Activated naive CD8-positive, alpha-beta T cell treated with anti-CD3 and anti-CD28 coated beads for 36 hours (primary cell): ENCODE measurements at places on chromosomes 5 and 9. TPM values are rescaled to one million over a fixed set of nuclear protein-coding genes. Genes with fewer than 3 reads are reported as not detected.

DNA sequence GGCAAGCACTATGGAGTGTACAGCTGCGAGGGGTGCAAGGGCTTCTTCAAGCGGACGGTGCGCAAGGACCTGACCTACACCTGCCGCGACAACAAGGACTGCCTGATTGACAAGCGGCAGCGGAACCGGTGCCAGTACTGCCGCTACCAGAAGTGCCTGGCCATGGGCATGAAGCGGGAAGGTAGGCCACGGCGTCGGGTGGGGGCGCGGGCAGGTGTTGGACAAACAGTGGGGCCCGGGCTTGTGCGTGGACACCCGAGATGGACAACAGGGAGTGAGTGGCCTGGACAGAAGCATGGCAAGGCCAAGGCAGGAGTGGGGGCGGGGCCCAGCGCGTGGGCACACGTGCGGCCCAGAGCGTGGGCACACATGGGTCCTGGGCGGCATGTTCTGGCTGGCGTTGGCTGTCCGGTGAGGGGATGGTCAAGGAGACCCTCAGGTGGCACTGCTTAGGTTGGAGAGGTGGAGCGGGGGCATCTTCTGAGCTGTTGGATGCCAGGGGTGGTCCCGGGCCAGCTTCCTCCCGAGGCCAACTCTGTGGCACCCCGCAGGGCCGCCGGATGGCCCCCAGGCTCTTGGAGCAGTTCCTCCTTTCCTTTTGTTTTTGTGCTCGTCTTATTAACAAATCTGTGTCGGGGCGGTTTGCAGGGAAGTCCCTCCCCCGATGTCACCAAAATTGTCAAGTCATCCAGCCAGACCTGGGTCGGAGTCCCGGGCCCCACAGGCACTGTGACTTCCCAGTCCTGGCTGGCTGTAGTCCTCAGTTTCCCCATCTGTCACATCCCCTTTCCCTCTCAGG, 82.9 kb downstream of the RXRA start:
- peaks cover 8% of the 10 kb centered on the region for H3K27me3 ChIP-seq
- H3K27ac ChIP-seq, result no peak overlapping the region
- peaks cover 24% of the 10 kb centered on the region for H3K4me1 ChIP-seq
- no peaks in the 10 kb centered on the region for H3K36me3 ChIP-seq
- no peak for DNase-seq

GRCh38 chr9:117414906-117415331, at the start of gene ASTN2:
Gene ASTN2, minus strand, starts transcription at chr9:117415057. Its CDS starts 119 bp downstream, at chr9:117414938.
- H3K4me1 ChIP-seq, result no peaks in the 10 kb centered on the region
- no peak for DNase-seq
- no peak within 1 kb of the TSS for H3K4me3 ChIP-seq

DNA sequence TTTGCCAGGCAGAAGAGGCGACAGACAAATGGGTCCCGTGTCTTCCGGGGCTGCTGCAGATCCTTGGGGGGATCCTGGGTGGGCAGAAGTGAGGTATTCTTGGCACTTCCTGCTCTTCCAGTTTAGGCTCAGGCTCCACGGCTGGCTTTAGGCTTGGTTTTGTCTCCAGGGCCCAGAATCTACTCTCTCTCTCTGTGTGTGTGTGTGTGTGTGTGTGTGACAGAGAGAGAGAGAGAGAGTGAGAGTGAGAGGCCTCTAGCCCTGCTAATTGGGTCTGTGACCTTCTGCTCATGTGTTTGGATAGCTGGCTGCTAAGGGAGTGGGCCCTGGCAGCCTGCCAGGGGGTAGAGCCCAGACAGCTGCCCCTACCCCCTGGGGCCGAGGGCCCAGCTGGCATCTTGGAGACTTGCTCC, 39.3 kb downstream of the CRB2 start:
- H3K27ac ChIP-seq, result no peak overlapping the region
- no peaks in the 10 kb centered on the region for H3K4me1 ChIP-seq
- no peak overlapping the region for H3K4me3 ChIP-seq
- H3K36me3 ChIP-seq, result no peaks in the 10 kb centered on the region
- DNase-seq, result no peak

- DNase-seq, result no peak
- no peaks in the 10 kb centered on the region for H3K36me3 ChIP-seq
- H3K4me1 ChIP-seq, result no peaks in the 10 kb centered on the region
- no peaks in the 10 kb centered on the region for H3K27me3 ChIP-seq
- no peak overlapping the region for H3K27ac ChIP-seq
Measured at GRCh38 chr5:26763215-26763614, 275.2 kb downstream of the CDH9 start.

- peaks cover 37% of the 10 kb centered on the region for H3K27me3 ChIP-seq
- no peak overlapping the region for H3K4me3 ChIP-seq
- H3K4me1 ChIP-seq, result peaks cover 3% of the 10 kb centered on the region
Measured at GRCh38 chr5:72093217-72093616, 14.1 kb upstream of the MAP1B start.

DNA sequence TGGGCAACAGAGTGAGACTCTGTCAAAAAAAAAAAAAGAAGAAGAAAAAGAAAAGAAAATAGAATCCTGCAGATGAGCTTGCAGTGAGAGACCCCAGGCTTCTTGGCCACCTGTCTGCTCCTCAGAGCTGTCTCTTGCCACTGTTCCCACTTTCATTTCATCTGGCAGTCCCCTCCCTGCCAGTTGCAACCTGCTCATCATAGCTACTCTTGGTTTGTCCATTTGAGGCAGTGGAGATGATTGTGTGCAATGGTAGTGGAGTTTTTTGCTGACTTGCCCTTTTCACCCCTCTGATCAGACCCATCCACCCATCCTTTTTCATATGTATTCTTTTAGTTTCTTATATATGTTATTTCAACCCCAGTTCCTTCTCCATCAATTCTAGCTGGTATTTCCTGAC, 28.7 kb downstream of the ANKRD33B start:
- H3K4me1 ChIP-seq, result peaks cover 43% of the 10 kb centered on the region
- DNase-seq, result no peak
- H3K27ac ChIP-seq, result no peak overlapping the region
- peaks cover 32% of the 10 kb centered on the region for H3K36me3 ChIP-seq
- no peak overlapping the region for H3K4me3 ChIP-seq

DNA sequence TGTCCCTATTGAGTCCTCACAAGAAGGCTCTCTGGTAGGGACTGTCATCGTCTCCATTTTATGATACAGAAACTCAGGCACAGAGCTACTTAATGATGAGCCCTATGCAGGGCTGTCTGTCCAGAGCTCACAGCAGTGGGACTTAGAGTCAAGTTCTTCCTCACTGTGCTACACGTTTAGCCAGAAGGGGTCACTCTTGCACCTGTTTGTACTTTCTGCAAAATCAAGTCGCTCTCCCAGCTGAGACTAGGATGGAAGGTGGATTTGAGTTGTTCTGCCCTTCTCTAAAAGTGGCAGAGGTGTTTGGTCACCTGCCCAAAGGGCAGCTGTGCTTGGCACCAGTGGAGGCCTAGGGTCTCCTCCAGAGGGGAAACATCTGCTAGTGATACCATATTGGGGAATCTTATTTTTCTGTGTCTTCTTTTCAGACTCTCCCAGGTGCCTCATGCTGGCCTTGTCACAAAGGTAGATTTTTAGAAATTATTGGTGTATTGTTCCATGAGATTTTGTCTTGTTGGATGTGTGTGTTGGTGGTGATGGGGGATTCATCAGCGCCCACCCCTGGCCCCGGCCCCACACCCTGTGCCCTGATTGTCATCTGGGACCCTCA, 104.2 kb downstream of the PPARGC1B start:
- H3K27ac ChIP-seq, result no peak overlapping the region
- H3K27me3 ChIP-seq, result no peaks in the 10 kb centered on the region
- H3K4me1 ChIP-seq, result peaks cover 6% of the 10 kb centered on the region
- H3K4me3 ChIP-seq, result no peak overlapping the region
- peak; percentile 27 for DNase-seq

GRCh38 chr9:100852088-100852487, 176.4 kb upstream of the PLPPR1 start:
- peaks cover 6% of the 10 kb centered on the region for H3K27me3 ChIP-seq
- no peak overlapping the region for H3K27ac ChIP-seq
- H3K4me3 ChIP-seq, result no peak overlapping the region
- no peaks in the 10 kb centered on the region for H3K36me3 ChIP-seq
- DNase-seq, result no peak
- no peaks in the 10 kb centered on the region for H3K4me1 ChIP-seq

DNA sequence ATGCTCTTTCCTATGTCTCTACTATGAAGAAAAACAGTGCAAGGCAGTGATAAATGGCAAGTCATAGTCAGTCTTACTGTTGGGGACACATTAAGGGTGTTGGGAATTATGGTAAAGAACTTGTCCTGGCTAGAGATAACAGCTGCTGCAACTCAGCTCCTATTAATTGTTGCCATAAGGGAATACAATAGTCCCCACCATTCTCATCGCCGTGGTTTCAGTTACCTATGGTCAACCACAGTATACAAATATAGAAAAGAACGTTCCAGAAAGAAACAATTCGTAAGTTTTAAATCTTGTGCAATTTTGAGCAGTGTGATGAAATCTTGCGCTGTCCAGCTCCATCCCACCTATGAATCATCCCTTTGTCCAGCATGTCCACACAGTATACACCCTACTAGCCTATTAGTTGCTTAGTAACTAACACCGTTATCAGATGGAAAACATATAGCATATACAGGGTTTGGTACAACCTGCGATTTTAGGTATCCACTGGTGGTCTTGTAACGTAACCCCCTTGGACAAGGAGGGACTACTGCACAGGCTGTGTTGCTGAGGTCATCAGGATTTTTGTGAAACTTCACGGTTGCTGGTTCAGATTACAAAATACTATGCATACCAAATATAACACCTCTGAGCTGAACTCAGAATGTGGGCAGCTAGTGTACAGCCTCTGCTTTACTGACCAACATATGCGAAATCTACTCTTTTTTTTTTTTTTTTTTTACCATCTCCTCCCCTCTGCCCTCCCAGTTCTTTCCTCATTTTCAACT, 53.5 kb downstream of the ZFR start:
- no peaks in the 10 kb centered on the region for H3K27me3 ChIP-seq
- no peak overlapping the region for H3K4me3 ChIP-seq
- H3K27ac ChIP-seq, result no peak overlapping the region
- no peak for DNase-seq

- peaks cover 7% of the 10 kb centered on the region for H3K4me1 ChIP-seq
- H3K4me3 ChIP-seq, result no peak overlapping the region
- no peaks in the 10 kb centered on the region for H3K27me3 ChIP-seq
- no peak for DNase-seq
- no peak overlapping the region for H3K27ac ChIP-seq
Measured at GRCh38 chr5:126947146-126948010, 83.0 kb downstream of the MARCHF3 start.

- H3K4me1 ChIP-seq, result peaks cover 23% of the 10 kb centered on the region
- H3K4me3 ChIP-seq, result no peak overlapping the region
- peaks cover 7% of the 10 kb centered on the region for H3K36me3 ChIP-seq
- no peak for DNase-seq
Measured at GRCh38 chr5:141649056-141649688, 2.0 kb downstream of the FCHSD1 start.

DNA sequence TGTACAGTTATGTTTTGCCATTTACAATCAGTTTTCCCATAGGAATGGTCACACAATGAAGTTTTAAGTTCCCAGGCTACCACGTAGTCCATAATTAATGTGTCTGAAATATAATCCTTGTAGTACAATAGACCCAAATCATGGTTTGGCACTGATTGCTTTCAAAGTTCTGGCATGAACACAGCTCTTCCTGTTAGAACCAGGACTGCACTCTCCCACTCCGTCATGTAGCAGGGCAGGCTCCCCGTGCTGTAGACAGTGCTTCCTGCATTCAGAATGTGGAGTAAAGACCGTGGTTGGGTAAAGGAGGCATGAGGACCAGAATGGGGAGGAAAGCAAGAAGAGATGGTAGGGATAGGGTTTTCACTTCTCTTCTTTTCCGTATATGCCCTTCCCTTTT, 4.0 kb downstream of the SEC61B start:
- H3K27ac ChIP-seq, result no peak overlapping the region
- H3K36me3 ChIP-seq, result peaks cover 33% of the 10 kb centered on the region
- H3K4me1 ChIP-seq, result peaks cover 32% of the 10 kb centered on the region
- H3K27me3 ChIP-seq, result no peaks in the 10 kb centered on the region
- H3K4me3 ChIP-seq, result no peak overlapping the region

GRCh38 chr5:160799184-160799583, 52.8 kb downstream of the ATP10B start:
- no peak for DNase-seq
- H3K27me3 ChIP-seq, result peaks cover 4% of the 10 kb centered on the region
- H3K36me3 ChIP-seq, result no peaks in the 10 kb centered on the region

GRCh38 chr5:143102411-143102810, 301.1 kb downstream of the NR3C1 start:
- DNase-seq, result no peak
- no peaks in the 10 kb centered on the region for H3K27me3 ChIP-seq
- peak overlapping the region; percentile 95 for H3K27ac ChIP-seq
- H3K4me3 ChIP-seq, result peak overlapping the region; percentile 56

GRCh38 chr5:136963504-136963903, 535.6 kb downstream of the SPOCK1 start:
- no peaks in the 10 kb centered on the region for H3K4me1 ChIP-seq
- no peaks in the 10 kb centered on the region for H3K36me3 ChIP-seq
- no peak overlapping the region for H3K4me3 ChIP-seq
- H3K27ac ChIP-seq, result no peak overlapping the region
- no peak for DNase-seq

DNA sequence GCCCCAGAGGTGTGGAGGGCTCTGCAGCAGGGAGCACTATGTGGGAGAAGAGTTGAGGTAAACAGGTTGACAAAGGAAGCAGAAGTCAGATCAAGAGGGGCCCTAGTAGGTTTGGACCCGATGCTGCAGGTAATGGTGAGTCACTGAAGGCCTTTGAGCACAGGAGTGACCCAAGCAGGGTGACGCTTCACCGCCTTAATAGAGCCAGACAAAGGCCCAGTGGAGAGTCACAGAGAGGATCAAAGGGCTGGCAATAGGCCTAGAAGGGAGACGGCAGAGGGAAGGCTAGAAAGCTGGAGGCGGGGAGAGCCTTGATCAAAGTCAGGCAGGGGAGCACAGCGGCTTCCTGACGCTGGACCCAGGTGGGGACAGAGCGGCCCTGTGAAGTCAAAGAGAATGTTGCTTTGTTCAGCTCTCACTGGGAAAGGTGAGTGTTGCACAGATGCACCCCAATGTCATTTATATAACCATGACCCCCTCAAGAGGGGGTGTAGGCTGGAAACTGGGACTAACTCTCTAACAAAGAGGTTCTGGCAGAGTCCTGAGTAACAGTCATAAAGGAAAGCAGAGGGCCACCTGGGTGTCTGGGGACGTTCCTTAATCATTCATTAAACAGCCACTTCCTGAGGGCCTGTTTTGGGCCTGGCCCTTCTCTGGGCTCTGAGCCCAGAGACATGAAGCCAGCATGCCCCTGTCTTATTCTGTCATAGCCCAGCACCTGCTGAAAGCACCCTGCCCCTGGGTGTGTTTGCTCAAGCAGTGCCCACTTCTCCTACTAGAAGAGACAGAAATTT, 9.8 kb upstream of the CPLX2 start:
- H3K4me1 ChIP-seq, result no peaks in the 10 kb centered on the region
- no peak overlapping the region for H3K4me3 ChIP-seq
- DNase-seq, result no peak
- H3K36me3 ChIP-seq, result no peaks in the 10 kb centered on the region

Gene PCDHB10
- not detected for total RNA-seq

Gene ENDOG
- total RNA-seq, result 22.9 TPM

Gene PCDHGA10
- total RNA-seq, result not detected

Gene ZNF483
- 1.5 TPM for total RNA-seq
